ENCODE measurements at places on chromosomes 16 and 17. TPM values are rescaled to one million over a fixed set of nuclear protein-coding genes. Genes with fewer than 3 reads are reported as not detected.
A peak's percentile ranks its signal among the peaks of the same experiment; 100 is the strongest.

GRCh38 chr17:58710948-58711552, 18.6 kb downstream of the RAD51C start:
- H3K36me3 ChIP-seq = peaks cover 10% of the 10 kb centered on the region
- H3K27ac ChIP-seq = no peak overlapping the region
- H3K4me1 ChIP-seq = no peaks in the 10 kb centered on the region
- no peak overlapping the region for H3K4me3 ChIP-seq
- H3K27me3 ChIP-seq = no peaks in the 10 kb centered on the region

The CRYBA1 gene
- not detected for total RNA-seq

The FKBP10 gene
- 5.6 TPM for total RNA-seq

The RCVRN gene
- 0.86 TPM for total RNA-seq

DNA sequence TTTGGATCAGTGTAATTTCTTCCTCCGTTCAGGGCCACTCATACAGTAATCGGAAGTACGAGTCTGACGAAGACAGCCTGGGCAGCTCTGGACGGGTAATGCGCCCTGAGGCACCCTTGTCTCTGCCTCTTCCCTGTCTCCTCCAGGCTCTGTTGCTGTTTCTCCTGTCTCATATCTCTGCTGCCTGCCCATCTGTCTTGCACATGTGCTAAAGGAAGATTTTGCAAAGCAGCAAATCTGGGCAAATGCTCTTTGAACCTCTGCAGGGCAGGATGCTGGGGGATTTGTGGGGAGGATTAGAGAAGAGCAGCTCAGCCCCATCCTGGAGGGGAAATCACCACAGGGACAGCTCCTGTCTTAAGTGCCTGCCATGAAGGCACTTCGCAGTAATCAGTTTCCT, 32.4 kb upstream of the POLR3E start:
- H3K4me1 ChIP-seq = peaks cover 19% of the 10 kb centered on the region
- H3K27ac ChIP-seq = no peak overlapping the region
- no peak for DNase-seq
- peaks cover 12% of the 10 kb centered on the region for H3K36me3 ChIP-seq
- H3K4me3 ChIP-seq = no peak overlapping the region

DNA sequence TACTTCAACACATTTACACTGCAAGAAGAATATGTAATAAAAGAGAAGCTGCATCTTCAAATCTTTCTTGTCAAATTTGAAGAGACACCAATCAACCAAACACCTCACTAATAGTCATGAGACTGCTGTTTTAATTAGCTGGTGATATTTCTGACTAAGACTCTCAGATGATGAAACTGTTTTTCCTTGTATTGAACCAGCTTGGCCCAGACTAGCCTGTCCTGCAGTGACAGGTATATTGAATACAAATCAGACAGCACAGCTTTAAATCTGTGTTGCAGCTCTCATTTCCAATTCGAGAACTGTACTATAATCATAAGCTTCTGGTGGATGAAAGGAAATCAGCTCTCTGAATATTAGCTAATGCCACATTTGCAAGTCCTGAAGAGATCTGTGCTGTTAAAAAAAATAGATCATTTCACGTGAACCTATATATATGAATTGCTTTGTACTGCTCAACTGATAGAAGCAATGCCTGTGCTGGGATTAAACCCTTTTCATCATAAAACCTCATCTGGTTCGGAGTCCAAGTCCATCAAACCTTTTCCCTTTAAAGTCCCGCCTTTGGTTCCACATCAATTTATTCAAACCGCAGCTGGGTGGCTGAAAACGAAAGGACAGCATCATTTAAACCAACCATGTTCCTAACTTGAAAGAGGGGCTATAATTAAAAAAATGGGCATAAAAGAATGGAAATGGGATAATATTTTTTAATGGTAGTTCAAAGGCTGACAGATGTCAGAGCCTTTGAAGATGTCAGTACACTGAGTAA, 306.2 kb downstream of the CEP112 start:
- H3K4me1 ChIP-seq = no peaks in the 10 kb centered on the region
- no peaks in the 10 kb centered on the region for H3K27me3 ChIP-seq
- no peak overlapping the region for H3K27ac ChIP-seq

DNA sequence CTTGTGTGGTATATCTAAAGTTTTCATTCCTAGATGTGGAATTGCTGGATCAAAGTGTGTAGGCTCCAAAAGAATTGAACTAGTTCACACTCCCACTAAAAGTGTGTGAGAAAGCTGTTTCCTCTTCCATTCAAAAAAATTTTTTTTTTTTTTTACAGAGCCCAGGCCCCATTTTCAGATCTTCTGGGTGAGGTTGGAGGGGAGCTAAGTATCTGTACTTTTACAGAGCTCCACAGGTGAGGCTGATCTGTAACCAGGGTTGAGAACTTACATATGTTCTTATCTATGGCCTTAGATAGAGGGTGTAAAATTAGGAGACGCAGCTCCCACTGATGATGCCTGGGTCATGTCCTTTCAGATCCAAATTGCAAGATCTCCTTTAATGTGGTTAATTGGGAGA, 31.9 kb downstream of the HLF start:
- H3K4me3 ChIP-seq = no peak overlapping the region
- H3K4me1 ChIP-seq = no peaks in the 10 kb centered on the region
- H3K36me3 ChIP-seq = no peaks in the 10 kb centered on the region
- H3K27me3 ChIP-seq = no peaks in the 10 kb centered on the region

The NPIPB13 gene
- 43.5 TPM for total RNA-seq

- H3K27me3 ChIP-seq = peaks cover 8% of the 10 kb centered on the region
- no peak for DNase-seq
- no peaks in the 10 kb centered on the region for H3K36me3 ChIP-seq
- peaks cover 7% of the 10 kb centered on the region for H3K4me1 ChIP-seq
These were observed 4.5 kb downstream of the AXIN2 start for GRCh38 chr17:65556910-65557348.

DNA sequence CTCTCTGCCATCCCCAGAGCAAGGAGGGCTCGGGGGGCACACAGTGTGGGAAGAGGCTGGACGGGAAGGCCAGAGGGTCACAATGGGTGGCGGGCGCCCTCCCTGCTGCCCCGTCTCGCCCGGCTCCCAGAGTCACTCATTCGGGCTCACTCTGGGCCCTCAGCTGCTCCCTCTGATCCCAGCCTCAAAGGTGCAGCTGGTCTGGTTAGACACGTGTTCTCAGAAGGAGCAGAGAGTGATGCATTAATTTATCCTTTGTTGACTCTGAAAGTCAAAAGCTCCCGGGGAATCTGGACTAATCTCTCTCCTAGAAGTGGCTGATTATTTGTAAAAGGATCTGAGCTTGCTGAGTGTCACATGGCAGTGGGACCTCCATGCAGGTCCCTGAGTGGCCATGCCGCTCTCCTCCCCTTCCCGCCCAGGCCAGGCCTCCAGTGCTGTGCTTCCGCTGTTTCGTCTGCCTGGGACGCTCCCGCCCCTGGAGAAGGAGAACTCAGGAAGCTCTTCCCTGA, 87.5 kb downstream of the SEC14L1 start:
- no peak overlapping the region for H3K27ac ChIP-seq
- H3K27me3 ChIP-seq = no peaks in the 10 kb centered on the region
- no peak overlapping the region for H3K4me3 ChIP-seq
- H3K36me3 ChIP-seq = no peaks in the 10 kb centered on the region
- no peaks in the 10 kb centered on the region for H3K4me1 ChIP-seq

The SOST gene
- total RNA-seq = not detected

DNA sequence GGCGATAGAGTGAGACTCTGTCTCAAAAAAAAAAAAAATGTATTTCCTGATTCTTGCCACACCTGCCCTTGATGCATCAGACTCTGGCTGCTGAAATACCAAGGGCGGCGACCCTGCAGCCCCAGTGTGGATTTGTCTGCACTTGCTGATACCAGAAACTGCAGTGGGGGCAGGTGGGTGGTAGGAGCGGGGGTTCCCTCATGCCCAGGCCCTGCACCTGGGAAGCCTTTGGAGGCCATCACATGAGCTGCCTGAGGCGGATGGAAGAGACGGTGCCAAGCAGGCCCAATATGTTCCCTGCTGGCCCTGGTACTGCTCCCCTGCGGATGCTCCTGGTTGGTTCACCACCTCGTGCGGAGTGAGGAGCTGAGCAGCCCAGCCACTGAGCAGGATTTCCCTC, 50.6 kb downstream of the MARF1 start:
- H3K4me1 ChIP-seq = peaks cover 57% of the 10 kb centered on the region
- no peaks in the 10 kb centered on the region for H3K27me3 ChIP-seq

- peak overlapping the region; percentile 75 for H3K27ac ChIP-seq
- peak; percentile 63 for DNase-seq
- H3K27me3 ChIP-seq = no peaks in the 10 kb centered on the region
- no peaks in the 10 kb centered on the region for H3K36me3 ChIP-seq
These were observed 2.9 kb upstream of the SCIMP start for GRCh38 chr17:5237541-5238016.

The LRRC46 gene
- 1.7 TPM for total RNA-seq

The KRT23 gene
- total RNA-seq = not detected

The NSF gene
- 45.1 TPM for total RNA-seq

DNA sequence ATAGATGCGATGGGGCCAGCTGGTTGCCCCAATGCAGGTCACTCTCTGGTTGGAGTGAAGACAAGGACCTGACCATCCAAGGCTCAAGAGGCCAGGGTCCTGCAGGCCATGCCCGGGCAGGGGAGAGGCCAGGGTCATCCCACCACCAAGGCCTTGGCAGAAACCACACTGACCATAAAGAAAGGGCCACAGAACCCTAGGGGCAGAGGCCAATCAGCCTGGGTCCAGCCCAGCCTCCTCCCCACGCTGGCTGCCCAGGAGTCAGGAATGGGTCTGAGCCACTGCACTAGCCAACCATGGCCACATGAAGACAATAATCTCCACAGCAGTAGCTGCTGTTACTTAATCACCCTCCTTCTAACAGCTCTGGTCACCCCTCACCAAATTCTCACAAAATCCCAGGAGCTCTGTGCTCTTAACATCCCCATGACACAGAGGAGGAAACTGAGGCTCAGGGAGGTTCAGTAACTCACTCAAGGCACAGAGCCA, 10.2 kb upstream of the BCAR1 start:
- no peak overlapping the region for H3K4me3 ChIP-seq
- DNase-seq = no peak
- no peaks in the 10 kb centered on the region for H3K36me3 ChIP-seq
- H3K27ac ChIP-seq = no peak overlapping the region

DNA sequence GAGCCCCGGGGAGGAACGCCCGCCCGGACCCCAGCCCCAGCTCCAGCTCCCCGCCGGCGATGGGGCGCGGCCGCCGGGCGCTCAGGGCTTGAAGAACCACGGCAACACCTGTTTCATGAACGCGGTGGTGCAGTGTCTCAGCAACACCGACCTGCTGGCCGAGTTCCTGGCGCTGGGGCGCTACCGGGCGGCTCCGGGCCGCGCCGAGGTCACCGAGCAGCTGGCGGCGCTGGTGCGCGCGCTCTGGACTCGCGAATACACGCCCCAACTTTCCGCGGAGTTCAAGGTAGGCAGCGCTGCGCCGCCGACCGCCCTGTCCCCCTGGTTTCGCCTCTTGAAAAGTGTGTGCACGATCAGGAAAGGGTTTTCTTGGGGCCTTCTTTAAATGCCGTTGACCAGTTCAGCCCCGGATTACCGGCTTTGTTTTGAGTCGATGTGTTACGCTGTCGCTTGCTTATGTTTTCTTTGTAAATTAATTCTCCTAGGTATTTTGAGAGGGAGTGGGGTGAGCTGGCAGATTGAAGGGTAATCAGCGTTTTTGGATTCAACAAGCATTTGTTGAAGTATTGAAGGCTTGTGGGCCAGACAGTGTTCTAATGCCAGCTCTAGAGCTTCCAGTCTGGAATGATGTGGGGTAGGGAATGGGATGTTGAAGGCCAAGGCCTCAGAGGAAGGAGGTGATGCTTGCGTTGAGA, 681 bp downstream of the USP43 start:
- H3K27me3 ChIP-seq = peaks cover 11% of the 10 kb centered on the region
- H3K4me3 ChIP-seq = peak overlapping the region; percentile 57
- no peaks in the 10 kb centered on the region for H3K36me3 ChIP-seq
- DNase-seq = peak; percentile 31

DNA sequence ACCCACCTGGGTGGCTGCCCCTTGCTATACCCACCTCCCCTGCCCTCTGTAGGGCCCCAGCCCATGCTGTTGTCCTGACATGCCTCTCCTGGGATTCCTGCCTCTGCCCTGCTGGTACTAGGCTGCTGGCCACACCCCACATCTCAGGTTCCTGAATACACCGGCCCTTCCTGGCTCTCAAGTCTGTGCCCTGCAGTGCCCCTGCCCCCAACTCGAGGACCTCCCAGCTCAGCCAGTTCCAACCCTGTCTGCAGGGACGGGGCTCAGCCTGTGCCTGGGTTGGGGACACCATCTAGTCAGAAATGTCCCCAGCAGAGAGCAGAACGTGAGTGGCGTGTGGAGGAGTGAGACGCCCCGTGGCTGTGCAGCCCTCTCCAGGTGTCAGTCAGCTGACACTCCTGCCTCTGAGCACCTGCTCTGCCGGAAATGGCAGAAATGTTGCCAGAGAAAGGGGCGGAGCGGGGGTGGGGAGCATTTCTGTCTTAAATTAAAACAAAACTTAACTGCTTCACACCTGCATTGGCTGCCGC, 28.7 kb downstream of the ACSF3 start:
- H3K27me3 ChIP-seq = no peaks in the 10 kb centered on the region
- peaks cover 14% of the 10 kb centered on the region for H3K36me3 ChIP-seq
- H3K4me3 ChIP-seq = no peak overlapping the region
- peak; percentile 86 for DNase-seq

The ABCA3 gene
- 12.2 TPM for total RNA-seq

GRCh38 chr16:87070657-87071056, 246.5 kb downstream of the C16orf95 start:
- H3K4me3 ChIP-seq = no peak overlapping the region
- no peaks in the 10 kb centered on the region for H3K36me3 ChIP-seq
- DNase-seq = no peak
- H3K27ac ChIP-seq = no peak overlapping the region
- H3K4me1 ChIP-seq = no peaks in the 10 kb centered on the region
- H3K27me3 ChIP-seq = no peaks in the 10 kb centered on the region

DNA sequence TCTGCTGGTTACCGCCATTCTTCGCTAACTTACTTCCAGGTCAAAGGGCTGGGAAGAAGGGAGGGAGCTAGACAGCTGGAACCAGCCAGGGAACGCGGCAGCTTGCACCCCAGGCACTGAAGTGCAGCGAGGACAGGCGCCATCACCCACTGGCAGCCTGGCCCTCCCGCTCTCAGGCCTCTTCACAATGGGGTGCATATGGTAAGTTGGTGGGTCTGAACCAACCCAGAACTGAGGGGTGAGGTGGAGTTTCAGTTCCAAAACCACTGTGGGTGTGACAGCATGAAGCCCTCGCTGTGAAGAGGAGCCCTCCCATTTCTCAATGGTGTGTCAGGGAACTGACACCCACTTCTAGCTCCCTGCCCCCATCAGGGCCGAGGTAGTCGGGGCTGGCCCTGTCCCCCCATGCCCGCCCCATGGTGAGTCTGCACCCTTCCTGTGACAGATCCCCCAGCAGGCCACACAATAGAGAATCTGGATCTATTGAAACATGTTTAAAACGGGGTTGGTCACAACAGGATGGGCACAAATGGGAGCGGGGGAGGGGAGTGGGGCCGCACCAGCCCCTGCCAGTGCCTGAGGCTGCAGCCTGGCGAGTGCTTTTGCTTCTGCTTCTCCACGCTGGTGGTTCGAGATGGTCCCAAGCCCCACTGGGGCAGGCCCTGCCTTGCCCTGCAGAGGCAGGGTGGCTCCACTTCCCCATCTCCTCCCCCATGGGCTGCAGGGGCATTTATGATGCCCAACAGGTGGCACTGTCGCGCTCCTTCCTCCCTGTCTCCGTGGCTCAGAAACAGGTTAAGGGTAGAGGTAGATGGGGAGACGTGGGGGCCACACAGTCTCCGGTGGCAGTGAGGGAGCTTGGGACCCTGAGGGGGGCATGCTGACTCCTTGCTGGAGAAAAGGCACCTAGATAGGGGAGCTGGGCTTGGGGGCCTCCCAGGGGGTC, 2.3 kb downstream of the LIMD2 start:
- DNase-seq = peak; percentile 79
- no peaks in the 10 kb centered on the region for H3K27me3 ChIP-seq
- H3K36me3 ChIP-seq = peaks cover 35% of the 10 kb centered on the region
- H3K4me3 ChIP-seq = peak overlapping the region; percentile 78
- peak overlapping the region; percentile 80 for H3K27ac ChIP-seq

GRCh38 chr16:23466162-23466885, 13.3 kb upstream of the COG7 start:
- H3K27me3 ChIP-seq = no peaks in the 10 kb centered on the region
- no peak for DNase-seq
- no peaks in the 10 kb centered on the region for H3K4me1 ChIP-seq
- H3K27ac ChIP-seq = no peak overlapping the region

All from natural killer cell (primary cell).